ENCODE measurements at places on chromosomes 5 and 9. TPM values are rescaled to one million over a fixed set of nuclear protein-coding genes. Genes with fewer than 3 reads are reported as not detected.

The OLFML2A gene
- total RNA-seq = 1.1 TPM

The TSLP gene
- not detected for total RNA-seq

The ERMP1 gene
- total RNA-seq = 24.2 TPM

The SLU7 gene
- total RNA-seq = 54.2 TPM

The OMD gene
- total RNA-seq = under 0.01 TPM

The FCN2 gene
- total RNA-seq = not detected

The SPAG8 gene
- not detected for total RNA-seq
